ENCODE measurements at places on chromosomes 12 and 14. TPM values are rescaled to one million over a fixed set of nuclear protein-coding genes. Genes with fewer than 3 reads are reported as not detected.

DNA sequence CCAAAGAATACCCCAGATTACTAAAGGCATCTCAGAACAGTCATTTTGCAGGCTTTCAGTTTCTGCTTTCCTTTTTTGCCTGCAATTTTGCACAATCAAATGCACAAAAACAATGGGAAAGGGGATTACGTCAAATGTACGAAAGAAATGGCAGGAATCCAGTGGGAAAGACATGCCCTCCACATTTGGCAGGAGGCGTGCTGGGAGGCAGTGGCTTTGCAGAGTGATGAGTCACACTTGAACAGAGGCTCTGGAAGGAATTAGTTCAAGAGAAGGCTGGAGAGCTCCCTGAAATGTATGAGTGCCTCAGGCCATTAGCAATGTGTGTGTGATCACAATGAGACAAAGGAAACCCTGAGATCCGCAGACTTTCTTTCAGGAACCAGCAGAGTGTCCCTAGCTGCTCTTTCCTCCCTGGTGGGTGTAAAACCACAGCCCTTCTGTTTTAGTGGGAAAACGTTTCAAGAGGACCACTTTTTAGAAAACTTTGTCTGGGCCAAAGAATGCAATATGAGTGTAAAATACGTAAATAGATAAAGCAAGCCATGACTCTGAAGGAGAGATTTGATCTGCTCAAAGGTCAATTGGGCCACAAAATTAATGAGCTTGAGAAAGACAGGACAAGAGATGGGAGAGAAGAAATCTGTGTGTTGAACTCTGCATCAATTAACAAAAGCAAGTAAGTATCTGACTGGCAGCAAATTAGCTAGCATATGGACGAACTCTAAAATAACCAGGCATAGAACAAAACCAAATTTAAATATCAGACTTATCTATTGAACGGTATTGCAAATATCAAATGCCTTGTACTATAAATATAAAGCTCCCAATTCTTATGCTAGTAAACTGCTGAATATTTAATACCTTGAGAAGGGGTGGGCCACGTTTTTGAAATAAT lies 155.4 kb upstream of the PDE3A start:
- DNase-seq = peak; percentile 83

DNA sequence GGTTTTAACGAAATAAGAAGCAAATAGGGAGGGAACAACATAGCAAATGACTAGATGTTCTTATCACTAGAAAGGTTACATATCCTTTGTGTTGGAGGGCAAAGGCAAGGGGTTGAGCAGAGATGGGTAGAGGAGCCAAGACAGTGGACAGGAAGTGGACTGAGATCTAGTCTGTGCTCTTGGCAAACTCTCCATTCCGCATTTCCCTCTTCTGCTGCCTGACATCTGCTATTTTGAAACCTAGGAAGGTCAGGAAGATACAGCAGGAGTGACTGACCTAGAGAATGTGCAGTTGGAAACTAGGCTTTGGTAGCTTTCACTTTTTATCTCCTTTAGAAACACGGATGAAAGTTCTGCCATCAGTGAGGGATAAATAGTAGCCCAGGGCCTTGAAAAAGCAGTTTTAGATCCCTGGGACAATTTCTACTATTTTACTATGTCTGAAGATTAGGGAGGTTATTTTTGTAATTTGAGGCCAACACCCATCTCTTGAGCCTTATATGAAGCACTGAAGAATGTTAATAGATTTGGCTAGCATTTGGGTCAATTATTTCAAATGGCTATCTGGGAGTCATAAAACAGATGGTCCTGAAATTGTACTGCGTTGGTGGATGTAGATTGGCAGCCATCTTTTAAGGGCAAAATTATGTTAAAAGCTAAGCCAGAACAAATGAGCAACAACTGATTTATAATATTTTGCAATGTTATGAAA lies 410.3 kb downstream of the PCNX1 start:
- no peak for DNase-seq

GRCh38 chr14:60691383-60692113 lies 32.6 kb downstream of the SIX4 start:
- no peak for DNase-seq

DNA sequence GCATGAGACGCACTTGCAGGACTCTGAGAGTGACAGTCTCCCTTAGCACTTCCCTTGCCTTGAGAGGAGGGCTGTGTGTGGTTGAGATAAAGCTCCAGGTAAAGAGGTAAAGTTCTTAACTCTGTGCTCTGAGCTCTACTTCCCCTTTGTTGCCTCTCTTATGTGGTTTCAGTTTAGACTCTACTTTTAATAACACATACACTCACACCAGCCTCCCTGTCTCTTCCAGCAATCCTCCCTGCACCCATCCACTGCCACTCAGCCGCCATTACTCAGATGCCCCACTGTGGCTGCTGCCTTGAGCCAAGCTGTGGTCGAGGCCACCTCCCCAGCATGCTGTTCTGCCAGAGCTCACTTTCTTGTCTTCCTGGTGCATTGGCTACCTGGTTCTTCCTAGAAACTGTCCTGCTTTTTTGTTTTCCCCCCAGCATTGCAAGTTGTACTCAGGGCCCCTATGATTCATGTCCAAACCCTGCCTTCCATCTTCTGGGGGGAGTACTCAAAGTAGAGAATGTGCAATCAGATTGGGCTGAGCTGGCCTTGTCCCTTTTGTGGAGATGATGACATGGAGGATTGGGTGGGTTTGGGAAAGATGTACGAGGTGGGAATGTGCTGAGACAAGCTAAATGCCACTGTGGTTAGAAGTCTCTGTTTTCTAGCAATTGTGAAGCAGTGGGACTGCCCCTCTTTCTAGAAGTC lies 115.5 kb upstream of the PARP11 start:
- no peak for DNase-seq

GRCh38 chr12:132520421-132521199 lies 30.7 kb downstream of the FBRSL1 start:
- no peak for DNase-seq

The LRRC10 gene
- polyA plus RNA-seq = not detected

DNA sequence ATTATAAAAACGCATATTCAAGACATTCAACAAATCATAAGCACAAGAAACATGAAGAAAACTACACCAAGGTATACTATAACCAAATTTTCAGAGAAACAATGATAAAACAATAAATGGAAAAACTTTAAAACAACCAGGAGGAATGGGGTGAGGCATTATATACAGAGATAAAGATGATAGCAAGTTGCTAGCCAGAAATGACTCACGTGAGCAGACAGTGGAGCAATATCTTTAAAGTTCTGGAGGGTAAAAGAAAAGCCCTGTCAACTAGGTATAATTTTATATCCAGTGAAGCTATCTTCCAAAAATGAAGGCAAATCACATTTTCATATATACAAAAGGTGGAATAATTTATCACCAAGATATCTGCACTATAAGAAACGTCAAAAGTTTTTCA lies 97.8 kb upstream of the PCED1B start:
- no peak for DNase-seq

GRCh38 chr12:66240096-66240820 lies 51.2 kb downstream of the IRAK3 start:
- no peak for DNase-seq

The GPR137C gene
- 2.4 TPM for polyA plus RNA-seq

The KCNJ8 gene
- polyA plus RNA-seq = 33.8 TPM

The AMDHD1 gene
- polyA plus RNA-seq = 0.10 TPM

DNA sequence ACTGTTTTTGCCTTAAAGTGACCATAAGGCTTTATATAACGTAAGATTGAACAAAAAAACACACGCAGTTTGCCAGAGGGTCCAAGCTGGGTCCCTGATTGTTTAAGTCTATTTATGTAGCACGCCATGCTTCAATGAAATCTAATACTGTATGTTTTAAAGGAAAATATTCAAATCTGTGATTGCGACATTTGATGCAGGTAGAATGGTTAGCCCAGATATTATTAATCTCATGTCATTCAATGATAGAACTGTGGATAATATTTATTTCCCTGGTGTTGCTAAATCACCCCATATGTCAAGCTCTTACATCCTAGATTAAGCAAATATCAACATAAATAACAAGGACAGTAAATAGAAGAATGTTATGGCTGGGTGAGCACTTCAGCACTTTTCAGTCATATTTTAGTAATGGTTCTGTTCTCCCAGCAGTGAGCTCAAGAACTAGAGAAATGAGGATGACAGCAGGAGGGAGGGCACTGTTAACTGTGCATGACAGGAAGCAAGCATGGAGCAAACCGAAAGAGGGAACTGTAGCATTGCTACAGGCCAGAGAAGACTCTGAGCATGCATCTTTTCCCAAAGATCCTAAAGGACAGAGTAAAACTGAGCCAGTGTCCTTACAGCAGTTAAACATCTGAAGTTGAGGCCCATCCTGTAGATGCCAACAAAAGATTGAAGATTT lies 465.7 kb upstream of the MGAT4C start:
- DNase-seq = no peak

GRCh38 chr12:123388177-123388950 lies 4.4 kb downstream of the KMT5A start:
- peak; percentile 83 for DNase-seq

The OTX2 gene
- polyA plus RNA-seq = not detected

GRCh38 chr14:39376667-39377403 lies 55.4 kb downstream of the FBXO33 start:
- no peak for DNase-seq

DNA sequence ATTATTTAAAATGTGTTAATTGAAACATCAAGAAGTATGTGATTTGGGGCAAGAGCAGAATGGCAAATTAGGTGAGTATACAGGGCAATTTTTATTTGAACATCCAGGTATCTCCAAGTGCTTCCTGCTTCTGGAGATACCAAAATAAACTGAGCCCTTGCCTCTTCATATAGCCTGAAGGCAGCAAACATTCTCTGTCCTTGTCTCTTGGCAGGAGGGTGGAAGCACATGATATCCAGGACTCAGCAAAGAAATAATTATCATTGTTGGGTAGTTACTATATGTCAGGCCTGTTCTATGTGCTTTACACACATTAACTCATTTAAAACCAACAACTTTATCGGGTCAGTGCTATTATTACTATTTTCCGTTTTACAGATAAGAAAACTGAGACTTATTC lies 12.5 kb downstream of the LIN7A start:
- DNase-seq = no peak

- no peak for DNase-seq
Measured at GRCh38 chr14:54342806-54343205, 54.0 kb upstream of the CDKN3 start.

- no peak for DNase-seq
Measured at GRCh38 chr14:54475911-54476310, 12.9 kb downstream of the GMFB start.

DNA sequence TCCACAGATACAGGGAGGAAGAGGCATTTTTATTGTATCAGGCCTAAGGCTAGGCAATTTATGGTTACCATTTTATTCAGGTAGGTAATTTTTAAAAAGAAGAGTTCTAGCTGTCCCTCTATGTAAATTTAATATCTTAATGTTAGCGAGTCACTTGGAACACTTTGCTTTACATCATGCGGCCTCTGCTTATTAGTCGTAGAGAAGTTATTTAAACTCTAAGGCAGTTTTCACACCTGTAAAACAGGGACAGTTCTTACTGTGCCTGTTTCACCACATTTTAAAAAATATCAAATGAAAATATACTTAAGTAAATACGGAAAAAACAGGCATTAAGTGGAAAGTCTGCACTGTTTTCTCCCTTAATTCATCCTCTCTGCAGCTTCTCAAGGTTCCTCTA lies 71.4 kb upstream of the POC1B start:
- DNase-seq = no peak

GRCh38 chr12:39037115-39037514 lies 131.7 kb upstream of the CPNE8 start:
- DNase-seq = no peak

DNA sequence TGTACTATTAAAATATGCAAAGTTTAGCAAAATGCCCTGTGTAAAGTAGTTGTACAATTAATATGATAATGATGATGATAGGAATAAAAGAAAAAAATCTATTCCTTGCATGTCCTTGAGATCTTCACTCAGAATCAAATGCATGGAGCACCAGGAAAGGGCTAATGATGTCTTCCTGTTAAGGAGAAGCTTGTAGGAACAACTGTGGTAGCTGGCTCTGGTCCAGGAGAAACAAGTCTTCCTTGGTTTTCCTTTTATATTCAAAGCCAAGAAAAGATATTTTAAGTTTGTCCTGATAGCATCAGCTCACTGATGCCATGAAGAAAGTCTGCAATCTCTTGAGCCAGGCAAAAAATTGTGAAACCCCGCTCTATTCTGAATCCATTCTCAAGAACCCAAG lies 138.9 kb downstream of the PIK3C2G start:
- no peak for DNase-seq

GRCh38 chr14:23376482-23377197 lies at the start of gene CMTM5:
Gene CMTM5 (plus strand): TSS chr14:23377046. CDS start chr14:23377252, 206 bp downstream.
- DNase-seq = no peak

- no peak for DNase-seq
Measured at GRCh38 chr12:115137812-115138521, 454.0 kb upstream of the TBX3 start.

The KRT85 gene
- not detected for polyA plus RNA-seq

DNA sequence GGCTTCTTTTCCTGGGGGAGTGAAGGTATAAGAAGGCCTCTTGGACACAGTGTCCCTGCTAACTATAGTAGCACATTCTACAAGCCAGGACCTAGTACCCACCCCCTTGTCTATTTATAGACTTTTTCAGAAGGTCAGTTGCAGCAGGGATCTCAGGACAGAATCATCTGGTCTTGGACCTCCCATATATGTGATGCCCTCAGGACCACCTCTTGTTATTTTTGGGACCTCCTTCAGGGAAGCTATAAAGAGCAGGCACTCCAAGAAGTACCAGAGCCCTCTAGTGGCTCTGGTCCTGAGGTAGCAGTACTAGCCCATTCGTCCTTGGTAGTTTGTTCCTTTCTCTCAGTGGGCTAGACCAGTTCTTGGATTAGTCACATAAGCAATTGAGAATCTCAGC lies 4.3 kb downstream of the COQ10A start:
- DNase-seq = no peak

- no peak for DNase-seq
Measured at GRCh38 chr14:60116181-60116580, 24.5 kb downstream of the PCNX4 start.

DNA sequence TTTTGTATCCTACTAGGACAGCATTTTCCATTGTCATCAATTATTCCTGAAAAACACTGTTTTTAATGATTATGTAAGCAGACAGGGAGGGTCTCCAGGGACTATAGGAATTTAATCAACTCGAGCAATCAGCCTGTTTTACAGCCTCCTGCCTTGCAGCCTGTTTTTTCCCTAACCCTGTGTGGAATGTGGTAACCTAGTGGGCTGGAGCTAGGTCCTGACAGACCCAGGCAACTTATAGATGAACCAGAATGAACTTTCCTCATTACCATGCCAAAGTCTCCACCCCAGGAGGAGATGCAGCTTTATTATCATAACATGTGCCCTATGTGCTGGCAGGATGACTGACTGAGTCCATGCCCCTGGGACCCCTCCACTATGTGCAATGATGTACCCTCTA lies 375.1 kb downstream of the BMP4 start:
- DNase-seq = no peak

- DNase-seq = no peak
Measured at GRCh38 chr12:124020514-124020949, 47.5 kb downstream of the ZNF664 start.
